ENCODE measurements at places on chromosomes 3 and 15.

GRCh38 chr3:117745516-117745915 lies 1035.9 kb downstream of the TUSC7 start:
- no peak for DNase-seq

GRCh38 chr3:111714305-111714704 lies 119.2 kb upstream of the ZBED2 start:
- no peak for DNase-seq

- no peak for DNase-seq
Measured at GRCh38 chr3:65173841-65174240, 486.0 kb upstream of the ADAMTS9 start.

DNA sequence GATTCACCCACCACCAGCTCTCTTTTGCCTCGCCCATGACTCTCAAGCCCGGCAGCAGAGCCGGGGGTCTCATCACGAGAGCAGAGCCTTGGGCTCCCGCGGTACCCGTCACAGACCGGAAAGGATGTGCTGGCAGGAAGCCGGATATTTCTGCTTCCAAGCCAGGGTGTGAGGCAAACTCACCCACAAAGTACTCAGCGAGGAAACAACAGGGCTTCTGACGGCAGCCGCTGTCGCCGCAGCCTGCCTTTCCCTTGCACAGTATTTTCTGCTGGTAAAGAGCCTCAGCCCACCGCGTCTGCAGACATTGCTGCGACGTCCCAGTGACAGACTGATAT lies 119.9 kb downstream of the NSMCE3 start:
- no peak for DNase-seq

DNA sequence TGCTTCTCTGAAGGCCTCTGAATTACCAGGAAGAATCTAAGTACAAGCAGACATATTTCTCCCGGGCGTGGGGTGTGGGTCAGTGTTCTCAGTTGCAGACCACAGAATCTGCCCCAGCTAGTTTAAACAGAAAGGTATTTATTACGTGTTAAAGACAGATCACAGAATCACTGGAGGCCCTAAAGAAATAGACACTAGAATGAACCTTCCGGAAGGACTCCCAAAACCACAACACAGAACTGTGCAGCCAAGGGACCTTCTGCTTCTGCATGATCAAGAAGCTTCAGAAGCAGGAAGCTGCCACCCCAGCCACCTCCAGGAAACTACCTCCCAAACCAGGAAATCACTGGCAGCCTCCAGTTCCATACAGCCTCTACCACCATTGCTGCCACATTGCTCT lies 32.7 kb upstream of the ZFAND6 start:
- no peak for DNase-seq

- no peak for DNase-seq
Measured at GRCh38 chr3:78434801-78435200, 1333.0 kb downstream of the ROBO1 start.
